Calu3 (cell line): ENCODE measurements at places on chromosomes 13 and 19. TPM values are rescaled to one million over a fixed set of nuclear protein-coding genes. Genes with fewer than 3 reads are reported as not detected.

ATP8B3 gene
- total RNA-seq, result 5.9 and 6.7 TPM in 2 replicates

IGFL2 gene
- not detected in 2 replicates for total RNA-seq

PSG1 gene
- total RNA-seq, result not detected in 2 replicates

PLPP2 gene
- 113 and 126 TPM in 2 replicates for total RNA-seq

STXBP2 gene
- 132 and 150 TPM in 2 replicates for total RNA-seq

KIR3DL2 gene
- not detected in 2 replicates for total RNA-seq

ACER1 gene
- total RNA-seq, result not detected in 2 replicates

ZNF625 gene
- not detected in 2 replicates for total RNA-seq

OR7G1 gene
- not detected in 2 replicates for total RNA-seq

FUT3 gene
- 15.6 and 18.6 TPM in 2 replicates for total RNA-seq

GPR180 gene
- total RNA-seq, result 3.1 and 3.4 TPM in 2 replicates

NDUFB7 gene
- 107 and 111 TPM in 2 replicates for total RNA-seq

HIF3A gene
- 0.68 and 1.7 TPM in 2 replicates for total RNA-seq

C19orf33 gene
- total RNA-seq, result 189 and 234 TPM in 2 replicates

TOMM40 gene
- 152 and 162 TPM in 2 replicates for total RNA-seq

PTGER1 gene
- 1.2 and 1.3 TPM in 2 replicates for total RNA-seq

HIPK4 gene
- 0.14 TPM in 1 of 2 replicates, not detected in the other for total RNA-seq

PRODH2 gene
- total RNA-seq, result not detected in 2 replicates

IZUMO2 gene
- total RNA-seq, result not detected in 2 replicates

NOTCH3 gene
- total RNA-seq, result 32.6 and 44.7 TPM in 2 replicates

CLDND2 gene
- total RNA-seq, result 1.1 and 1.2 TPM in 2 replicates

PINLYP gene
- total RNA-seq, result 0.17 and 0.76 TPM in 2 replicates

MYH14 gene
- 255 and 312 TPM in 2 replicates for total RNA-seq

CEACAM8 gene
- total RNA-seq, result not detected in 2 replicates

ZNF439 gene
- 0.71 TPM in 2 replicates for total RNA-seq

ZNF541 gene
- not detected in 2 replicates for total RNA-seq

PBX4 gene
- total RNA-seq, result 5.1 and 6.0 TPM in 2 replicates

BEST2 gene
- total RNA-seq, result not detected in 2 replicates

SIGLEC5 gene
- not detected in 2 replicates for total RNA-seq

SPRED3 gene
- 3.4 and 5.4 TPM in 2 replicates for total RNA-seq

LRRC8E gene
- total RNA-seq, result 8.0 and 9.1 TPM in 2 replicates

EDNRB gene
- not detected in 2 replicates for total RNA-seq

NKPD1 gene
- total RNA-seq, result 0.64 TPM in 2 replicates

KLK11 gene
- 10.8 and 25.1 TPM in 2 replicates for total RNA-seq

HPN gene
- 1.4 and 2.2 TPM in 2 replicates for total RNA-seq

JSRP1 gene
- 0.73 TPM in 1 of 2 replicates, not detected in the other for total RNA-seq

GNA15 gene
- 5.9 and 6.5 TPM in 2 replicates for total RNA-seq

EPSTI1 gene
- 11.5 and 31.9 TPM in 2 replicates for total RNA-seq

CAMSAP3 gene
- 26.0 and 30.3 TPM in 2 replicates for total RNA-seq

PDCD2L gene
- 29.3 and 35.7 TPM in 2 replicates for total RNA-seq

DKKL1 gene
- not detected in 2 replicates for total RNA-seq

KIR2DL1 gene
- total RNA-seq, result not detected in 2 replicates

SLC25A42 gene
- total RNA-seq, result 5.7 and 7.1 TPM in 2 replicates

ZNF177 gene
- 2.2 and 2.5 TPM in 2 replicates for total RNA-seq

NFIC gene
- 56.3 and 60.5 TPM in 2 replicates for total RNA-seq

TMEM150B gene
- total RNA-seq, result 0.73 TPM in 1 of 2 replicates, not detected in the other

ZNF225 gene
- 5.3 and 6.1 TPM in 2 replicates for total RNA-seq
